ENCODE measurements at places on chromosomes 5 and 9. TPM values are rescaled to one million over a fixed set of nuclear protein-coding genes. Genes with fewer than 3 reads are reported as not detected.

Gene PTGES
- total RNA-seq: 15.1 TPM

Gene LECT2
- not detected for total RNA-seq

Gene TYRP1
- not detected for total RNA-seq

Gene LAMC3
- 0.50 TPM for total RNA-seq

Gene THG1L
- 13.2 TPM for total RNA-seq

Gene NSG2
- 4.6 TPM for total RNA-seq

Gene ZFP37
- total RNA-seq: 3.9 TPM

DNA sequence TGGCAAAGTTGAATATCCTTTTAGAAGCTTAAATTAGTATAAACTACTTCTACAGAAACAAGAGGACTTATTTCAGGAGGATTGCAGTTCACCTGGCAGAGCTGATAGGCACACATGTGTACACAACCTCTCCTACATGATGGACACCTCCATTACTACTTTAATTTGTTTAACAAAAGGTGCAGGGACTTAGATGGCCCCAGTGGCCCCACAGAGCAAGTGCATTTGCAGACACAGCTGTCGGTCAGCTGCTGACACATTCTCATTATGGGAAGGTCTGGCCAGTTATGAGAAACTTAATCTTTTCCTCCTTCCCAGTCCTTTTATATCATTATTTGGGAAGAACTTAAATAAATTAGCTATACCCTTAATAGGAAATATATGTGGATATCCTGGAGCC, 28.3 kb downstream of the TDRD7 start:
- ATAC-seq: no peak

DNA sequence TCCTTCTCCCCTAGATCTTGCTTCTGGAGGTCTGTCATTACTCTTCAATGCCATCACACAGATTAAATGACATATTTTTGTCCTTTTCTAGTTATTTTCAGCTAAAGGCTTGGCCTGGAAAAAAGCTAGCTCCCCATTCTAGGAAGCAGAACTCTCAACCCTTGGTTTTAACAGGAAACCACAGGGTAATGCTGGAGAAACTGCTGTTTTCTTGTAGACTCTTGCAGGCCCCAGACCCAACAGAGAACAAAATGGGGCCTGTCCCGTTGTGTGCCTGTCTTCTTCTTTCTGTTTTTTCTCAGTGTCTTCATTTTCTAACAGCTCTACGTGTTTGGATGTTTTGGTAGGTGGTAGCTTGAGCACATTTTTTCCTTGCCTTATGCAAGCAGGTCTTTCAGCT, 21.5 kb downstream of the DCANP1 start:
- ATAC-seq: no peak

- no peak for ATAC-seq
These were observed 105.9 kb downstream of the DMXL1 start for GRCh38 chr5:119176785-119177184.

All from gastroesophageal sphincter (tissue), 4 donors.